Fibroblast of lung (primary cell): ENCODE measurements at places on chromosomes 3 and 15. TPM values are rescaled to one million over a fixed set of nuclear protein-coding genes. Genes with fewer than 3 reads are reported as not detected.

DNA sequence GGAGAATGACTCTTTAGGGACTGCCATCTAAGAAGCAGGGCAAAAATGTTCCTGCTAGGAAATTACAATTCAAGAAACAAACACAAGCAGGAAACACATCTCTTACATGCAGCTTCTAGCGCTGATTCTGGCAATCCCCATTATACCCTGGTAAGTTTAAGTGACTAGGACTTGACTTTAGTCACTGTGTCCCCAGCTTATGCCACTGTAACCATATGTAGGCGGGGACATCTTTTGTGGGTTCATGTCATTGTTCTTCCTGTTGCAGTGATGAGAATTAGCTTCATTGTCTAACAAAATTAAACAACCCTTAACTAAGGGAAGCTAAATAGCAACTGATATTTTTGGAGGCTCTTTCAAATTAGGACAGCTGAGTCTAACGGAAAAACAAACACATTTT, 17.9 kb upstream of the FAM81A start:
- H3K27me3 ChIP-seq: peaks cover 9% of the 10 kb centered on the region
- no peak overlapping the region for H3K4me3 ChIP-seq
- H3K4me1 ChIP-seq: no peaks in the 10 kb centered on the region
- H3K27ac ChIP-seq: no peak overlapping the region
- no peaks in the 10 kb centered on the region for H3K36me3 ChIP-seq

DNA sequence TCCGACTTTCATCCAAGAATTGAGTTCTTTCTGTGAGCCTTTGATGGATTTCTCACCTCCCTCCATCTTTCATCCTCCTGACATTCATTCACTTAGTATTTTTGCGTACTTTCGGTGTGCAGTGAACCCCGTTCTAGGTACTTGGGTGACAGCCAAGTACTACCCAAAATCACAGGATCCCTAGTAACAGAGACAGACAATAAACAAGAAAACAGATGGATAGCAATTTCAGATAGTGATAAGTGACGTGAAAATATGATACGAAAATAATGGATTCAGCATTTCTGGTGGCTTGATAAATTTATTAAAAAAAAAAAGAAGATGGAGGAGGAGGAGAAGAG, 264 bp upstream of the CMTM6 start:
- H3K36me3 ChIP-seq: no peaks in the 10 kb centered on the region
- peak overlapping the region; percentile 40 for H3K27ac ChIP-seq
- H3K4me3 ChIP-seq: peak overlapping the region; percentile 12
- no peaks in the 10 kb centered on the region for H3K4me1 ChIP-seq

GRCh38 chr3:110900576-110900975, 171.0 kb upstream of the NECTIN3 start:
- H3K36me3 ChIP-seq: no peaks in the 10 kb centered on the region
- DNase-seq: peak; percentile 36
- no peaks in the 10 kb centered on the region for H3K4me1 ChIP-seq

DNA sequence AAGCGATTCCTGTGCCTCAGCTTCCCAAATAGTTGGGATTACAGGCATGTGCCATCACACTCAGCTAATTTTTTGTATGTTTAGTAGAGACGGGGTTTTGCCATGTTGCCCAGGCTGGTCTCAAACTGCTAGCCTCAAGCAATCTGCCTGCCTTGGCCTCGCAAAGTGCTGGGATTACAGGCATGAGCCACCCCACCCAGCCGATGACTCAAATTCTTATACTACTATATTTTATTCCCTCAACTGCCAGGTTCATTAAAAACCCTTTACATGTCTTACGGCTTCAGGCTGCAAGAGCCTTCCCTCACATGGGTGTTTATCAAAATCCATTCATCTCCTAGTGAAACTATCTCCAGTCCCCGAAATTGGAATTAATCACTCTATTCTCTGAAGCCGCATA, 63.4 kb downstream of the CBLB start:
- no peaks in the 10 kb centered on the region for H3K36me3 ChIP-seq
- H3K4me3 ChIP-seq: no peak overlapping the region
- H3K27me3 ChIP-seq: no peaks in the 10 kb centered on the region
- DNase-seq: no peak
- no peak overlapping the region for H3K27ac ChIP-seq

The CCDC54 gene
- total RNA-seq: not detected in 2 replicates

- no peak overlapping the region for H3K27ac ChIP-seq
- no peak overlapping the region for H3K4me3 ChIP-seq
- DNase-seq: no peak
- no peaks in the 10 kb centered on the region for H3K36me3 ChIP-seq
These were observed 177.0 kb downstream of the OR4M2 start for GRCh38 chr15:22257047-22258008.

DNA sequence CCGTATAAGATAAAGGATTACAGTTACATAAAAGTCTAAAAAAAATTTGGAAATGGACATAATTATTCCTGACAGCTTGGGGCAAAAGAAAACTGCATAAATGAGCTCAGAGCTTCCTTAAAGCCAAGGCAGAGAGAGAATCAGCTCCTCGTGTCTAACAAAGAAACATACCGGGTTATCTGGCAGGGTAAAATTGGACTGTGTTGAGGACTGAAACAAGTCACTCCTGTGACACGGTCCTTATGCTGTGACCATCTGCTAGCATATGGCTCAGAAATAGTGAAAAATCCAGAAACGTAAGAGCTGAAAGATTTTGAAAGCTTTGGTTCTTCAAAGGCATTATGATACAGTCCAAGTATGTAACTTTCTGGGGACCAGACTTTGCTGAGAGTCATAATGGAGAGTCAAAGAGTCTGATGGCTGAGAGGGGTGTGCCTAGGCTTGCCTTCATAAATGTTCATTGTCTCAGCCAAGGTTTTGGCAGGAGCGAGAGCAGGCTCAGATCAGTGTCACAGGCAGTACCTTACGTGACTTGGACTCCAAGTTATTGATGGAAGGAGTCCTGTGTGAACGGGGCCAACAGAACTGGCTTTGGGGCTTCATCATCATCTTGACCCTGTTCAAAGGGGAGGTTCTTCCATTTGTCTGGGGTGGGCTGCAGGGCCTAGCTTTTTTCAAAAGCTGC, 12.5 kb downstream of the MAP6D1 start:
- no peak overlapping the region for H3K4me3 ChIP-seq
- no peak for DNase-seq
- no peak overlapping the region for H3K27ac ChIP-seq
- no peaks in the 10 kb centered on the region for H3K4me1 ChIP-seq

DNA sequence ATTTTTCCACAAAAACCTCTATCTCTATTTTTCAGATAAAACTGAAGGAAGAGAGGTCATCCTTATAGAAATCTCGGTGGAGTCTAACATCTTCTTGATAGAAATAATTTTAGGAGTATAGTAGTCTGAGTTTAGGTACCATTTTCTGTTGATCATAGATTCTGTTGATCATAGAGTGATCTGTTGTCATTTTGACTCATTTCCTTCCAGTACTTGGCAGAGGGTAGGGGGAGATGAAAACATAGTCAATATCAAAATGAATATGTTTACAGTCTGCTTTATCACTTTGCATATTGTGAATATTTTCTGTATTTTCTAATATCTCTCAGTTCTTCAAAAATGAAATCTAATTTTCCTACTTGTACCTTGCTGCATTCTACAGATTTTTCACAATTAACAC, 353.4 kb downstream of the FEZF2 start:
- no peaks in the 10 kb centered on the region for H3K36me3 ChIP-seq
- no peak overlapping the region for H3K27ac ChIP-seq
- H3K4me3 ChIP-seq: no peak overlapping the region
- no peaks in the 10 kb centered on the region for H3K27me3 ChIP-seq

The ALDH1A2 gene
- 2.3 and 7.7 TPM in 2 replicates for total RNA-seq

DNA sequence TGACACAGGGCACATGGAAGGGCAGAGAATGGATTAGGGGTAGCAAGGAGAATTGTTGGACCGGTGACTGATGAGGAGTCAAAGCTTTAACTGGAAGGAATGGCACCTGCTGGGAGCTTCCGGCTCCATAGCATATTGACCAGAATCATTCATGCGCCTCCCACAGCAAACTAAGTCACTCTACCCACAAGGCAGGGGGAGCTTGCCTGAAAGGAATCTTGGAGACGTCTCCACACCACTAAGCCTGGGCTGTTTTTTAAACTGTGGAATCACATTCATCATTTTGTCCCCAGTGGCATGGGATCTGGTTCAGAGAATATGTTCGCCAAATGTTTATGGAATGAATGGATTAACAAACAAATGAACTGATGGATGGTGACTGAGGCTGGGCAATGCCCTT, 57.0 kb upstream of the ITGA11 start:
- H3K4me1 ChIP-seq: peaks cover 11% of the 10 kb centered on the region
- peaks cover 14% of the 10 kb centered on the region for H3K27me3 ChIP-seq
- H3K36me3 ChIP-seq: no peaks in the 10 kb centered on the region
- H3K4me3 ChIP-seq: no peak overlapping the region

The LIPH gene
- total RNA-seq: under 0.01 TPM in 1 of 2 replicates, not detected in the other

DNA sequence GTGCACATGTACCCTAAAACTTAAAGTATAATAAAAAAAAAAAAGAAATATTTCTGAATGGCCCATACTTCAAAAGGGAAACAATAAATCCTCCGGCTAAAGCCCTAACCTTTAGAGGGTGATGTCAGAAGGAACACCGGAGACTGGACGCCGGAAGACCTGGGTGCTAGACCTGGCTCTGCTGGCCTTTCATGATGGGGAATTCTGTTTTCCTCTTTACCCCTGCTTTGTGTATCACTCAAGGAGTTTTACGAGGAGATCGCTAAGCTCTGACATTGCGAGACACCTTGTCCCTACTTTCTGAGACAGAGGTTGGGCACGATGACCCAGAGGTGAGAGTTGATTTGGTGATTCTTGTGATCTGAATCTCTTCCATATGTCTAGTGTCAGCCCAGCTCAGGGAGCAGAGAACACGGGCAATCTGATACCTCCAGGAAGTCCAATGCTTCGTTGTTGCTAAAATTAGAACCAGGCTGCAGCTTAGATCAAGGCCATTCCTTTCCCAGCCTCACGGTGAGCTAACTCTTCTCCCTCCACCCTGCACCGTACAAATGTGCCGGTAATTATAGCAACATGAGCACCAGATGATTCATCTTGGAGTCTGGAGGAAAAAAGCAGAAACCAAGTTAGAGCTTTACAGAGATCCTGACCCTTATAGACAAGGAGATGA, 42.0 kb upstream of the CFAP161 start:
- peaks cover 3% of the 10 kb centered on the region for H3K27me3 ChIP-seq
- H3K27ac ChIP-seq: peak overlapping the region; percentile 65
- DNase-seq: peak; percentile 85

- no peak overlapping the region for H3K4me3 ChIP-seq
- peak; percentile 33 for DNase-seq
- no peaks in the 10 kb centered on the region for H3K4me1 ChIP-seq
- H3K27me3 ChIP-seq: peaks cover 7% of the 10 kb centered on the region
- H3K36me3 ChIP-seq: no peaks in the 10 kb centered on the region
- H3K27ac ChIP-seq: no peak overlapping the region
These were observed 16.4 kb downstream of the HDC start for GRCh38 chr15:50248994-50249582.

DNA sequence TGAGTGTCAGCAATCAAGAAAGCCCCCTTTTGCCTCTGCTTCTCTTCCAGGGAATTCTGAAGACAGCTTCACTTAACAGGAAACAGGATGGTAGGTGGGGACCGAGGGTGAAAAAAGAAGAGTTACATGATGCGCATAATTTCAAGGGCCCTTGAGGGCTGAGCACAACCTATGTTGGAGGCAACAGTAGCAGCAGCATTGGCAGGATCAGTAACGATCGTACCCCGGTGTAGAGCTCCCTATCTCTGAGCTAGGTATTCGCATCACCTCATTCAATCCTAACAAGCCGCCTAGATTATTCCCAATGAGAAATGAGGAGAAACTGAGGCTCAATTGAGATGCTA, 432 bp upstream of the RAD54L2 start:
- peaks cover 3% of the 10 kb centered on the region for H3K4me1 ChIP-seq
- DNase-seq: peak; percentile 18
- peak overlapping the region; percentile 61 for H3K4me3 ChIP-seq
- H3K27me3 ChIP-seq: no peaks in the 10 kb centered on the region

GRCh38 chr3:171122240-171122639, 95.7 kb upstream of the SLC2A2 start:
- DNase-seq: no peak
- H3K36me3 ChIP-seq: peaks cover 6% of the 10 kb centered on the region
- H3K4me3 ChIP-seq: no peak overlapping the region
- no peaks in the 10 kb centered on the region for H3K4me1 ChIP-seq
- H3K27me3 ChIP-seq: no peaks in the 10 kb centered on the region

DNA sequence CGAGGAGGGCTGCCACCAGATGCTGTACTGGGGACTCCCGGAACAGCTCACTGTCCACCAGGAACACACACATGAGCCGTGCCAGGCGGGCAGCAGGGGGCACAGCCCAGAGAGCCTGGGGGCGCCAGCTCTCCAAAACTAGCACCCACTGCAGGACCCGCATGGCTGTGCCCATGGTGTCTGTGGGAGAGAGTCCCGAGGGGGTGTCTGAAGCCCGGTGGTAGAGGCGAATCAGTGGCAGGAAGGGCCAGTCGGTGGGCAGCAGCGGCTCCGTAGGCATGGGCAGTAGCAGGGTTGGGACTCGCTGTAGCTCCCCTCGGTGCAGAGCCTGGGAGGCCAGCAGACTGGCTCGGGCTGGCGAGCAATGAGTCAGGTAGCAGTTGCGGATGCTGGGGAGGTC, 7.0 kb upstream of the LTK start:
- H3K36me3 ChIP-seq: peaks cover 12% of the 10 kb centered on the region
- H3K27ac ChIP-seq: no peak overlapping the region
- H3K27me3 ChIP-seq: no peaks in the 10 kb centered on the region
- no peaks in the 10 kb centered on the region for H3K4me1 ChIP-seq
- no peak for DNase-seq

DNA sequence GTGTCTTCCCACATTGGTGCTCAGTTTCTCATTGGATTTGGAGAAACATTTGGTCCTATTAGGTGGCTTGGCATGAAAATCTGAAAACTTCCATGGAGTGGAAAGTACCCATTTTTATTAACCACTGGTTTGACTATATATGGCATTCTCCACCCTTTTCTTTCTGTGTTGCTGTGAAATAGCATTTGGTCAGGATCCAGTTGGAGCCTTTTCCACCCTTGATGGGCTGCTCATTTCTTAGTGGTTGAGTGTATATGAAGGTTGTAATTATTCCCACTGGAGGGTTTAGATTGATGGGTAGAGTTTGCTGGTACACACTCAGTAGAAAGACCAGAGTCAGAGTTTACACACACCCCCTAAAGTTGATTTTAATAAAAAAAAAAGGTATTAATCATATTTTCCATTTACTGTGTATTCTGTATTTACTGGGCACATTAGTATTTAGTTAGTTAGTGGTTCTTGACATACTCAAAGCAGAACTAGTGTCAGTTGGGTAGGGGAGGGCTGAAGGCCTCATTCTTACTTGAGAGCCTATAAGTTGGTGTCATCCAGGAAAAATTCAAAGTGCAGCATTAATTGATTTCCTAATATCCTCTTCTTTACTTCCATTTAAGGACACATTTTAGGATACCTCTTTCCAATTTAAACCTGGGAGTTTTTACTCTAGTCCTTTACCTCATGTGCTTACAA, 69.5 kb downstream of the FLNB start:
- H3K27ac ChIP-seq: no peak overlapping the region
- DNase-seq: no peak
- H3K4me3 ChIP-seq: no peak overlapping the region
- H3K4me1 ChIP-seq: no peaks in the 10 kb centered on the region
- H3K36me3 ChIP-seq: peaks cover 2% of the 10 kb centered on the region
- no peaks in the 10 kb centered on the region for H3K27me3 ChIP-seq

GRCh38 chr15:85404918-85405866, 24.8 kb downstream of the AKAP13 start:
- peak; percentile 73 for DNase-seq
- H3K27ac ChIP-seq: peak overlapping the region; percentile 33
- H3K4me3 ChIP-seq: no peak overlapping the region
- peaks cover 7% of the 10 kb centered on the region for H3K4me1 ChIP-seq
- H3K27me3 ChIP-seq: no peaks in the 10 kb centered on the region
- H3K36me3 ChIP-seq: no peaks in the 10 kb centered on the region

The PLIN1 gene
- 0.50 and 0.51 TPM in 2 replicates for total RNA-seq

The C3orf49 gene
- not detected in 2 replicates for total RNA-seq
